ENCODE measurements at places on chromosomes 7 and 10. TPM values are rescaled to one million over a fixed set of nuclear protein-coding genes. Genes with fewer than 3 reads are reported as not detected.

The FEZF1 gene
- not detected for total RNA-seq

The MYO1G gene
- total RNA-seq, result 0.59 TPM

The CDK14 gene
- 3.3 TPM for total RNA-seq

The DOCK4 gene
- 65.7 TPM for total RNA-seq

The SEMA3E gene
- 0.77 TPM for total RNA-seq

GRCh38 chr10:7665767-7666166 is 999 bp downstream of the ITIH5 start:
- no peaks in the 10 kb centered on the region for H3K27me3 ChIP-seq
- peak overlapping the region; percentile 66 for H3K4me3 ChIP-seq
- H3K36me3 ChIP-seq, result no peaks in the 10 kb centered on the region
- no peak overlapping the region for H3K27ac ChIP-seq
- no peak for DNase-seq
- no peaks in the 10 kb centered on the region for H3K4me1 ChIP-seq

DNA sequence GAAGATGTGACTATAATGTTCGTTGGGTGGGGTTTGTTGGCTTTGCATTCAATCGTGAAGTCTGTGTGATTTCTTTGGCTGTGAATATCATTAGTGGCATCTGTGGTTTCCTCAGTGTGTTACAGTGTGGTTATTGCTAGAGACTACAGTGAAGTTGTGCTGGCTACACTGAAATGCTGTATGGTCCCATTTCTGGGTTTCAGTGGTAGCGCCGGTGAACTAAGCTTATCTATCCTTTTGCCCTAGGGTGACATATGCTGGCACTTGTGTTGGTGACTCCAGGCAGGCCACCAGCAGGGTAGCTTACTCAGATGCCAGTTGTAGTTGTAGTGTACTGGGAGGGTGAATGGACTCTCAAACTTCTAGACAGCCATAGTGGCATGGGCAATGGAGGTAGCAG is 259.5 kb downstream of the ANKRD30A start:
- no peaks in the 10 kb centered on the region for H3K36me3 ChIP-seq
- no peaks in the 10 kb centered on the region for H3K27me3 ChIP-seq
- DNase-seq, result no peak
- no peak overlapping the region for H3K4me3 ChIP-seq
- H3K27ac ChIP-seq, result no peak overlapping the region

DNA sequence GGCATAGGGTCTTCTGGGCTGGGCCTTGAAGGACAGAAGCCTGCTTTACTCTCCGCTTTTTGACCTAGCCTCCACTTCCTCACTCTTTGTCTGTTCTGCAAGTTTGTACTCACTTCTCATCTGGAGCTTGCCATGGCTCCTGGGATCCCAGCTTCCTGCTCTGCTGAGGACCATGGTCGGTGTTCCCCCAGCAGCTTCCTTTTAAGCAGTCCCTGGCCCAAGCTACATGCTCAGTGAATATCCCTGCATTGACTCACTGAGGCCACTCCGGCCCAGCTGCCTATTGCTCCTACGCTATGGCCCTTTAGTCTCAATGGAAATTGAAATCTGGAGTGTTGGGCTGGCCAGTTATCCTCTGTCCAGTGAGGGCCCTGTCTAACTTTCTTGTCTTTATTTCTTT is 427.7 kb downstream of the RPS24 start:
- no peak overlapping the region for H3K27ac ChIP-seq
- no peaks in the 10 kb centered on the region for H3K27me3 ChIP-seq
- H3K4me3 ChIP-seq, result no peak overlapping the region
- DNase-seq, result peak; percentile 2
- no peaks in the 10 kb centered on the region for H3K36me3 ChIP-seq

- no peaks in the 10 kb centered on the region for H3K27me3 ChIP-seq
- no peak for DNase-seq
- no peak overlapping the region for H3K4me3 ChIP-seq
- H3K36me3 ChIP-seq, result no peaks in the 10 kb centered on the region
- no peaks in the 10 kb centered on the region for H3K4me1 ChIP-seq
These were observed 60.7 kb downstream of the ABCB4 start for GRCh38 chr7:87414794-87415188.

DNA sequence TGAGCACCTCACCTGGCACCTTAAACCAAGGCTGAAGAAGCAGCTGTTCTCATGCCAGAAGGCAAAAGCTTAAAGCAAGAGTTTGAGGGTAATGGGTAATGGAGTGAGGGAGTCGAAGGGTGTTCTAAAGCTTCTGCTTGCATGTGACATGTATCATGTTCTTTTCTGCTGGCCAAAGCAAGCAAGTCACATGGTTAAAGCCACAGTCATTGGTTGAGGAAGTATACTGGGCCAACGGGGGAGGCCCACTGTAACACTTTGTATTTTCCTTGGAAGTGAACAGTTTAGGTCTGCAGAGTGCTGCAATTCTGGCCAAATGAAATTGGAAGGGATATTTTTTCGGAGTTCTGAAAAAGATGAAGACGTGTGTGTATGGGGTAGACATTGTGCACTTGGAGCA is 75.7 kb downstream of the REEP3 start:
- H3K27me3 ChIP-seq, result no peaks in the 10 kb centered on the region
- H3K36me3 ChIP-seq, result no peaks in the 10 kb centered on the region
- H3K4me3 ChIP-seq, result no peak overlapping the region
- no peak overlapping the region for H3K27ac ChIP-seq
- no peak for DNase-seq

- H3K4me3 ChIP-seq, result no peak overlapping the region
- no peaks in the 10 kb centered on the region for H3K27me3 ChIP-seq
- H3K36me3 ChIP-seq, result no peaks in the 10 kb centered on the region
- no peaks in the 10 kb centered on the region for H3K4me1 ChIP-seq
- no peak overlapping the region for H3K27ac ChIP-seq
- DNase-seq, result no peak
These were observed 44.6 kb upstream of the HYCC1 start for GRCh38 chr7:23058408-23059096.

GRCh38 chr7:85730012-85730411 is 543.2 kb upstream of the SEMA3D start:
- no peaks in the 10 kb centered on the region for H3K4me1 ChIP-seq
- no peaks in the 10 kb centered on the region for H3K36me3 ChIP-seq
- no peak overlapping the region for H3K27ac ChIP-seq
- H3K27me3 ChIP-seq, result no peaks in the 10 kb centered on the region

DNA sequence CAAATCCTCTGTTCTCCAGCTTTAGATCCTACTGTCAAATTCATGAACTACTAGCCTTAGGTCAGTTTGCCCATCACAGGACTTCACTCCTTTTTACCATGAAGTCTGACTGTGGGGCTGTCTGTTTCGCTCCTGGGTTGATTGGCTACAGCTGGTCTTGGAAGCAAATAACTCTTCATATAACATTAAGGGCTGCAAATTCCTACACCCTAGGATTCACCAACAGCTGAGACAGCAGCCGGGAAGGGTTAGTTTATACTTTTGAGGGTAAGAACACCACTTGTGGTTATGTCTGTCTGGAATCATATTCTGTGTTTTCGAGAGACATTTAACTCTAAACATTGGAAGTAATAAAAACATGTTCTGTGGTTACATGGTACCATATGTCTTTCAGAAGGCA is 55.9 kb upstream of the KIAA1217 start:
- no peak for DNase-seq
- H3K27ac ChIP-seq, result no peak overlapping the region
- no peaks in the 10 kb centered on the region for H3K36me3 ChIP-seq
- no peaks in the 10 kb centered on the region for H3K27me3 ChIP-seq

DNA sequence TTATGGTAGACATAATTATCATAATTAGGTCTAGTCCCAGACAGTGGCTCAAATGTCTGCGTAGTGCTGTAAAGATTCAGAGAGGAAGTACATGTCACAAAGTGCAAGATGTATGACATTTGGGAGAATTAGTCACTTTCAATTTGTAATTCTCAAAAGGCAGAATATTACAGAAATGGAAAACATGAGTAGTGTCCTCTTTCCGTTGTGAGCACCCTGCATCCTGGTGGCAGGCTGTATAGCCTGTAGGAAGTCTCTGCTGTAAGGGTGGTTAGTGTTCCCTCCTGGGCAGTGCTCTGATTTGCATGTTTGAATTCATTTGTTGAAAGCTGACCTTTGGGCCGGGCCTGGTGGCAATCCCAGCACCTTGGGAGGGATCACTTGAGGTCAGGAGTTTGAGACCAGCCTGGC is 17.0 kb downstream of the CDK14 start:
- H3K4me1 ChIP-seq, result no peaks in the 10 kb centered on the region
- no peak overlapping the region for H3K27ac ChIP-seq

DNA sequence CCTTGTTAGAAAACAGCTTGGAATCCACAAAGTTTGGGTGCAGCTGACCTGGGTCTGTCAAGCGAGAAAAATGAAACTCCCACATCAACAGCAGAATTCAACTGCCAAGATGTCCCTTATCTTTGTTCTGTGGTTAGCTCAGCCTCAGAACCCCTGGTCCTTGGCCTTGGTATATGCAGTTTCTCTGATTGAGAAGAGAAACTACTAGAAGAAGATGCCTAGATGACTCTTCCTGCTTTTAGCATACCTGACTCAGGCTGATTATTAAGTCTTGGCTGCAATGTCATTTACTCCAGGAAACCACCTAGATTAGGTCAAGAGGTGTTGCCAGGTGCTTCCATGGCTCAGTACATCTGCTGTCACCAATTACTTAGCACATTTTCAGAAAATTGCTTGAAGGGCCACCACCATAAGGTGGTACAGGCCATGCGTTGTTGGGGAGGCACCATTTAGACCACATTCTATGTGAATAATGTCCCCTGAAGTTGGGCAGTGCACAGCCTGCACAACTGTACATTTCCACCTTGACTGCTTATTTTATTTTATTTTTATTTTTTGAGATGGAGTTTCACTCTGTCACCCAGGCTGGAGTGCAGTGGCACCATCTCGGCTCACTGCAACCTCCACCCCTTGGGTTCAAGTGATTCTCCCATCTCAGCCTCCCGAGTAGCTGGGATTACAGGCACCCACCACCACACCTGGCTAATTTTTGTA is 59.4 kb upstream of the ZNF438 start:
- no peak for DNase-seq
- no peaks in the 10 kb centered on the region for H3K36me3 ChIP-seq
- no peaks in the 10 kb centered on the region for H3K27me3 ChIP-seq
- H3K27ac ChIP-seq, result no peak overlapping the region

DNA sequence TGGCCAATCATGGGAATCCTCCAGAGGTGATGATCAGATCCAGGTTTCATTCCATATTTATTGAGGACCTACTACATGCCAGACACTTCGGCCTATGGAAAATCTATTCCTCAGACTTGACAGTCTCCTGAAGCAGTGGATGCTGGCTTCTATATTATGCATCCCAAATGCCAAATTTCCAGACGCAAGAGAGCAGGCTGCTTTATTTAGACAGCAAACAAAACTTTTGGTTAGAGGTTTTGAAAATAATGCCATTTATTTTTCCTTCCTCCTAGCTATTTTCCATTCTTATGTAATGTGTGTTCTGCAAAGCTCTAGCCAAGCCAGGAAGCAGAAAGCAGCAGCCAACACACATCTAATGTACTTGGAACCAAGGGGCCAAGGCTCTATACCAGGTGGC is 330.8 kb downstream of the GPAM start:
- no peak overlapping the region for H3K4me3 ChIP-seq
- H3K36me3 ChIP-seq, result no peaks in the 10 kb centered on the region
- H3K4me1 ChIP-seq, result no peaks in the 10 kb centered on the region
- no peaks in the 10 kb centered on the region for H3K27me3 ChIP-seq
- H3K27ac ChIP-seq, result no peak overlapping the region
- DNase-seq, result no peak

- no peaks in the 10 kb centered on the region for H3K36me3 ChIP-seq
- no peak overlapping the region for H3K4me3 ChIP-seq
- no peak overlapping the region for H3K27ac ChIP-seq
These were observed 703.5 kb upstream of the SEMA3D start for GRCh38 chr7:85890244-85890811.

- H3K36me3 ChIP-seq, result no peaks in the 10 kb centered on the region
- no peaks in the 10 kb centered on the region for H3K27me3 ChIP-seq
- peak; percentile 69 for DNase-seq
- peak overlapping the region; percentile 40 for H3K27ac ChIP-seq
These were observed 29.4 kb downstream of the CDK14 start for GRCh38 chr7:90625562-90625961.

DNA sequence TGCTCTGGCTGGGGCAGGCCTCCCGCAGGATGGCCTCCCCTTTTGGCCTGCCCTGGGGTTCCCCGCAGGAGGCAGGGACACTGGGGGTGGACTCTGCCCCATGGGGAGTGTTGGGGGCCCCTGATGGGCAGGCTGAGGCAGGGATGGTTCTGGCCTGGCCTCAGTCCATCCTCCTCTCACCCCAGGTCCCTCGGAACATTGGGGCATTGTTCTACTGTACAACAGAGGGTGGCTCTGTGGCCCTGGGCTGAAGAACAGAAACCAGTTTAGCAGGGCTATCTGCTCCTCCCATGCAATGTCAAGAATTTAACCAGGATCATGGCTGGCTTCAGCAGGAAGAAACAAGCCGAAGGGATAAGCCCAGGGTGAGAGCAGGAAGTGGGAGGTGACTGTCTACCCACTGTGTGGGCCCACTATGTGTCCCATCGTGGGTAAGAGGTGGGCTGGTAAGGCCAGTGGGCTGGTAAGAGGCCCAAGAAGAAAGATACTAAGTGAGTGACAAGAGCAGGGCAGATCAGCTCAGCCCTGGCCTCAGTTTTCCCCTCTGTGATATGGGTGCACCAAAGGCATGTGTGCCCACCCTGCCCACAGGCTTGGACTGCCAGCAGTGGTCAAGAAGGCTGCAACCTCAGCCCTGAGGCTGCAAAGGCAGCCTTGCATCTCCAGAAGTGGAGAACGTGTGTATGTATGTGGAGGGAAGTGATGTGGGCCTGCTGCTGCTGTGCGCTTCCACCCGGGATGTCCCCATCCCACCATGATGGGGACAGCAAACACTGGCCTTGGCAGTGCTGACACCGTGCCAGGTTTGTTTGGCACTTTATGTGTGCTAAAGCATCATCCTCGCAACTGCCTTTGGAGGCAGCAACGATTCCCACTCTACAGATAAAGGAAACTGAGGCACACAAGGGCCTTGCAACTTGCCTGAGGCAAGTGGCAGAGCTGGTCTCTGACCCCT is 138.9 kb downstream of the SH3PXD2A start:
- no peaks in the 10 kb centered on the region for H3K4me1 ChIP-seq
- H3K27ac ChIP-seq, result no peak overlapping the region
- H3K4me3 ChIP-seq, result no peak overlapping the region

DNA sequence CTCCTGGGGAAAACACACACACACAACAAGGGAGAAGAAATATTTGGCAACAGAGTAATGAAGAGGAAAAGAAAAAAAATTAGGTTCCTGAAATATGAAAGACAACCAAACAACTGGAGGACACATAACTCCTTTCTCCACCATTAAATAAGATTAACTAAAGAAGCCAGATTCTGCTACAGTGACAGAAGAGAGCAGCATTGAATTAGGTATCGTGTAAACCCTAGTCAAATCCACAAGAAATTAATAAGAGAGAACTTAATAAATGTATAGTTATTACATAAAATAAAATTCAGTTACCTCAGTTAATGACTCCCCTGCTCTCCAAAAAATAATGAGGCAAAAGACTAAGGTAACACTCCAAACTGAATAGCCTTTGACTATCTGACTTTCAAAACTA is 306.7 kb downstream of the CRPPA start:
- H3K36me3 ChIP-seq, result no peaks in the 10 kb centered on the region
- no peak overlapping the region for H3K4me3 ChIP-seq
- H3K27me3 ChIP-seq, result no peaks in the 10 kb centered on the region
- no peak for DNase-seq
- no peaks in the 10 kb centered on the region for H3K4me1 ChIP-seq
